ENCODE measurements at places on chromosomes 6 and 20.

GRCh38 chr20:7151676-7152470 is 384.4 kb downstream of the BMP2 start:
- no peak for DNase-seq

GRCh38 chr6:13536796-13537526 is 37.4 kb upstream of the SIRT5 start:
- DNase-seq, result no peak

GRCh38 chr6:129704708-129705107 is 5.3 kb downstream of the ARHGAP18 start:
- DNase-seq, result no peak

GRCh38 chr6:166505133-166505905 is 81.2 kb downstream of the RAMACL start:
- no peak for DNase-seq

- DNase-seq, result no peak
These were observed 31.2 kb downstream of the TGM2 start for GRCh38 chr20:38133680-38134426.

DNA sequence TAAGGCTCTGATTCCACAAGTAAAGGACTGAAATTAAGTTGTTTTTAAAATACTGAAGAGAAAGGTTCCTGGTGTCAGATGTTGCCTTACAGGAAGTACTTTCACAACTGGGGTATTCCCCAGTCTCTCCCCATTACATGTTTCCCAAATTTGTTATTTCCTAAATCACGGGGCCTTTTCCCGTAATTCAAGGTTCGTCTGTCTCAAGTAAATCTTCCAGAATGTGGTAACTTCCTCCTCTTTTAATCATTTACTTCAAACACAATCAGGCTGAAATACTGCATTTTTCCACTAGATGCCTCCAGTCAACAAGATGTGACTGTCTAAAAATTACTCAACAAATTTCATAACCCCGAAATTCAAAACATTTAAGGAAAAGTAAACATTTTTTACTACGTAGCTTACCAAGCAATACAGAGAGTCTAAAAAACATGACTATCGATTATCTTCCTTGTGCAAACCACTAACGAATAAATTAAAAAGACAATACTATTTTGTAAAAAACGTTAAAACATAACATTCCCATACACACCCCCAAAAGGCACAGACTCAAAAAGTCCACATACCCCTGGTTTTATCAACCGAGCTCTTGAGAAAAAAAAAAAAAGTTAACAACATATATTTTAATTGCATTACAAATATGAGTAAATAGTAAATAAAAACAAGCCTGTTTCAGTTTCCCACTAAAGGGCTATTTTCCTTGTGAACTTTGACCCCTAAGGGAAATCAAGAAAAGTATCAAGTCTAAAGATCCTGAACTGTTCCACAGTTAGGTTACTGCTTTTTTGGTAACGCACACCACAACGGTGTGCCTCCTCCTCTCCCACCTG is 1.7 kb downstream of the SOD2 start:
- no peak for DNase-seq

GRCh38 chr6:87436435-87436834 is 28.7 kb downstream of the CFAP206 start:
- no peak for DNase-seq

- no peak for DNase-seq
These were observed 39.1 kb downstream of the EPB41L2 start for GRCh38 chr6:131023834-131024504.

DNA sequence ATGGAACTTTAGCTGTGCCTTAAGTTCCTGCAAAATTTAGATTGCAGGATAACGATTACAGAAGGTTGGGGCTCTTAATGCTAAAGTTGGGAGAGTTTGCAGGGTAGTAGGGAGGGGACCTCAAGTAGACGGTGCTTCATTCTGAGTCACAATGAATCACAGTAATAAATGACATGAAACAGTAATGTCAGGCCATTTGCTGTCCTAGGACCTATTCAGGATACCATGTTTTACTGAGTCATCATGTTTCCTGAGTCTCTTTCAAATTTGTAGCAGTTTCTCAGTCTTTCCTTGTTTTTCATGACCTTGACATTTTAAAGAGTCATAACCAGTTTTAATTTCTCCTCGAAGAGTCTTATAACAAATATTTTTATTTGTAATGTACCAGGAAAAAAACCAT is 406.9 kb upstream of the MAP3K7 start:
- DNase-seq, result no peak

Measured in NCI-H1930 (cell line).